ENCODE measurements at places on chromosomes 6 and 20.
A peak's percentile ranks its signal among the peaks of the same experiment; 100 is the strongest.

GRCh38 chr6:167588920-167589614, 237.6 kb upstream of the AFDN start:
- no peak for DNase-seq

GRCh38 chr6:94600636-94601035, 976.7 kb upstream of the MANEA start:
- DNase-seq, result no peak

DNA sequence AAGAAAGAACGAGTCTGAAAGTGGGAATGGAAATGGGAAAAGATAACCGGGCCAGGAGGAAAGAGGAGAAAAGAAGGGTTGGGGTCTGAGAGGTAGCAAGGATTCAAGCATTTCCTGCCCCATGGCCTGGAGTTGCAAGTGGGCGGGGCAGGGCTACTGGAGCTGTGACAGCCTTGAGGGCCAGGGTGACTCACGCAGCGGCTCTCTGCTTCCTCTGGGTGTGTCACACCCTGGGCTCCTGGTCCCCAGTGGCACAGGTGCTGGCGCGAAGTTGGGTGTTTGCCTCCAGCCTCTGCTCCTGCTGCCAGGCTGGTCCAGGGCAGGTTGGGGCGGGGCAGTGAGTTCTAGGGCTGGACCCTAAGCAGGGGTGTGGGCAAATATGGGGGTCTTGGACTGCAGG, 3.3 kb upstream of the ULBP3 start:
- peak; percentile 41 for DNase-seq

- no peak for DNase-seq
Measured at GRCh38 chr6:98959631-98960030, 11.9 kb upstream of the FBXL4 start.

DNA sequence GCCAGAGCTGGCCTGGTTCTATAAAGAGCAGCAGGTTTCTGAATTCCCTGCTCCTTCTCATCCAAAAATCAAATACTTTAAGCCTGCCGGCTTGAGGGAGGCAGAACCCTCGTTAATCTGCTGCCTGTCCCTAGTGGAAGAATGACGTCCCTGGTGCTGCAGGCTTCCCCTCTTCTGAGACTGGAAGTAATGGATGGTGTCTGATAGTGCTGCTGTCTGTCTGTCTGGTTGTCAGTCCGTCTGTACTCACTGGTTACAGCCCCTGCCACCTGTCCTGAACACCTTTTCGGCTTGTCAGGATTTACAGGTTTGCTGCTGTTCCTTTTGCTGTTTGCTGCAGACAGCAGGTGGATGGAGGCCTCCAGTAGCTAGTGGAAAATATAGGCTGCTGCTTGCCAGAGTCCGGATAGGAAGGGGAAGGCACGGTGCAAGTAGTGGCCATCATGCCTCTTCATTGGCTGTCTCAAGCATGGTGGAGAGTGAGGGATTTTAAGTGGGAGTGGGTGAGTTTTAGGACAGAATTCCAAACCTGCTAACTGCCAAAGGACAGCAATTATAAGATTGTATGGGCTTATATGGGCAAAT, 2.5 kb downstream of the RIMS1 start:
- no peak for DNase-seq

GRCh38 chr6:126385536-126385935, 45.6 kb downstream of the CENPW start:
- DNase-seq, result no peak

Data from CD4-positive, alpha-beta T cell treated with Interleukin-6 at 100 ng/mL for 8 hours (primary cell).